ENCODE measurements at places on chromosomes 16 and 17. TPM values are rescaled to one million over a fixed set of nuclear protein-coding genes. Genes with fewer than 3 reads are reported as not detected.

The CTF1 gene
- 1.9 TPM for total RNA-seq

The NOTUM gene
- 0.14 TPM for total RNA-seq

The FZD2 gene
- total RNA-seq, result 24.4 TPM

The SKAP1 gene
- total RNA-seq, result not detected

The CACNB1 gene
- 4.0 TPM for total RNA-seq

The NPIPA3 gene
- 0.72 TPM for total RNA-seq

The CD68 gene
- total RNA-seq, result 15.6 TPM

The BAIAP3 gene
- total RNA-seq, result 10.3 TPM

The DPEP2NB gene
- total RNA-seq, result not detected

The DEXI gene
- total RNA-seq, result 66.5 TPM

The CCL16 gene
- not detected for total RNA-seq

The BORCS6 gene
- total RNA-seq, result 10.9 TPM
